ENCODE measurements at places on chromosomes 12 and 14.

DNA sequence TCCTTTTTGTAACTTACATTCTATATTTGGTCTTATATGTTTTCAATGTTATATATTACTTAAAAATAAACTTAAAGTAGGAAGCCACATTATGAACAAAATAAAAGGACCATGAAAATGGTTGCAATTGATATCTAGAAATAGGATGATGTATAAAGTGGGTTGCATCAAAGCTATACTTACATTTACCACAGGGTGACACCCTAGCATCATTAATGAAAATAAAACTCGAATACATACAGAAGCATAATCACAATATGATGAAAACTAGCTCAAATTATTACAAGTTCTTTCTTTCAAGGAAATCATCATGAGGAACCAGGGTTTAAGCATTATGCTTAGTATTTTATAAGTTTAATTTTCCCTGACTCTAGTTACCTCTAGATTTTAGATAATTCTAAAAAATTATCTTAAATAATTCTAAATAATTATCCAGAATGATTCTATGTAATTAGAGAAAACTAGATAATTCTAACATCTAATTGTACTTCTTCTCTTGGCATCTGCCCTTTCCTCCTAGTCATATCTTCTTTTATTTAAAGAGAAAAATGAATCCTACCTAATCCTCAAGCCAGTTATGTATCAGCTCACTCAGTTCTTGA, 31.2 kb downstream of the TAS2R7 start:
- peak; percentile 21 for DNase-seq

- DNase-seq = no peak
Observed at GRCh38 chr12:38501991-38502390, 185.4 kb downstream of the ALG10B start.

DNA sequence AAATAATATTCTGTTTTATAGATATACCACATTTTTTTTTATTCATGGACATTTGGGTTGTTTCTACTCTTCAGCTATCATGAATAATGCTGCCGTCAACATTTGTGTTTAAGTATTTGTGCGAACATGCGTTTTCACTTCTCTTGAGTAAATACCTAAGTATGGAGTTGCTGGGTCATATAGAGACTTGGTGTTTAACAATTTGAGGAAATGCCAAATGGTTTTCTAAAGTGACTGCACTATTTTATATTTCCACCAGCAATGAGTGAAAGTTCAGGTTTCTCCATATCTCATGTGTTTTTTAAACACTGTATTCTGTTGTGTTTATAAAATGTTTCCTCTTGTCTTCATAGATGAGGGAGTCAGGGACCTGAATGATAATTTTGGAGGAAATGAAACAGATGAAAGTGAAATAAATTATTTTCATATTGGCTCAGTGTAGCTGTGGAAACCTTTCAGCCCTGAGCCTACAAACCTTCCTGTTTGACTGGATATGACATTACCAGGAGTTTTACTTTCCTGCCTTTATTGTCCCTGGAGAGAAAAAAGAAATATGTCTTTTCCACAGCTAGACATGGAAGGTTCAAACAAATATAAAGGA, 26.3 kb downstream of the DAAM1 start:
- no peak for DNase-seq

DNA sequence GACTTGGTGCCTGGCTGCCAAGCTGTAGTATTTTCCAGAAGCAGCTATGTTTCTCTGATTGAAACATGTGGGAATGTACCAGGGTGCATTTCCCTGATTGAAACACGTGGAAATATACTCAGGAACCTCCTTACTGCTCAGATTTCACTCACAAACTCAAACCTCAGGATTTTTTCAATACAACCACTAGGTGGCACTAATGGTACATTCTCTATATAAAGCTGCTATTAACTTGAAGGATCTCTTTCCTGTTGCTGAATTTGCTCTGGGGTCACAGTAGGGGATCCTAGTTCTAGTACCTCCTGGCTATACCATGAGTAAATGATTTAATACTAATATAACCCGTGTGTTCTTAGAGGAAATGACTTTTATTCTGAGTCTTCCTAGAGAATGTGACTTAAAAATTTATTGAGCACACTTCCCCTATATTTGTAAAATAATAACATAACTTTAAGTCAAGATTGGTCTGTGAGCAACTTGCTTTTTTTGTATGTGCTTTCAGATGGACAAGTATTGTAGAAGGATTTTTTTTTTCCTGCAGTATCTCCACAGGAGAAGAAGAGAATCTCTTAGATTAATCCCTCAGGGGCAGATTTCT, 173.8 kb upstream of the MIS18BP1 start:
- DNase-seq = peak; percentile 44

GRCh38 chr12:128825835-128826234, 2.1 kb upstream of the SLC15A4 start:
- no peak for DNase-seq

- no peak for DNase-seq
Observed at GRCh38 chr12:75483431-75483830, 2.9 kb downstream of the GLIPR1 start.

DNA sequence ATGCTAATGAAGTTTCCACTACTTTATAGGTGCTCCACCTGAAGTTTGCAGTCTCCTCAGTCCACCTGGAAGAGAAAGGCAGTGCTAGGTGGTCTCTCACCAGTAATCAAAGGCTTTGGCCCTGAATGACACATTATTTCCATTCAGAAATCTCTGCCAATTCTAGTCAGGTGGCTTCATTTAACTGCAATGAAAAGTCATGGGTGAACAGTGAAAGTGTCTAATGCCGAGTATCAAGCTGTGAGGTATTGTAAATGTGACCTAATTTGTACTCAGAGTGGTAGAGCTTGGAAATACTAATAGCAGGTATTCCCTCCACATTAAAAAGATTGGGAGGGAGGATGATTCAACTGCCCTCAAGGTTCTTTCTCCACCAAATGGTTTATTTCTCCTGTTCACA, 220.9 kb upstream of the LRFN5 start:
- no peak for DNase-seq

- no peak for DNase-seq
Observed at GRCh38 chr14:101064121-101064661, 160.7 kb upstream of the RTL1 start.

GRCh38 chr12:94286583-94287244, 138.3 kb downstream of the PLXNC1 start:
- DNase-seq = no peak

- DNase-seq = no peak
Observed at GRCh38 chr12:124904306-124905098, 9.9 kb downstream of the UBC start.

DNA sequence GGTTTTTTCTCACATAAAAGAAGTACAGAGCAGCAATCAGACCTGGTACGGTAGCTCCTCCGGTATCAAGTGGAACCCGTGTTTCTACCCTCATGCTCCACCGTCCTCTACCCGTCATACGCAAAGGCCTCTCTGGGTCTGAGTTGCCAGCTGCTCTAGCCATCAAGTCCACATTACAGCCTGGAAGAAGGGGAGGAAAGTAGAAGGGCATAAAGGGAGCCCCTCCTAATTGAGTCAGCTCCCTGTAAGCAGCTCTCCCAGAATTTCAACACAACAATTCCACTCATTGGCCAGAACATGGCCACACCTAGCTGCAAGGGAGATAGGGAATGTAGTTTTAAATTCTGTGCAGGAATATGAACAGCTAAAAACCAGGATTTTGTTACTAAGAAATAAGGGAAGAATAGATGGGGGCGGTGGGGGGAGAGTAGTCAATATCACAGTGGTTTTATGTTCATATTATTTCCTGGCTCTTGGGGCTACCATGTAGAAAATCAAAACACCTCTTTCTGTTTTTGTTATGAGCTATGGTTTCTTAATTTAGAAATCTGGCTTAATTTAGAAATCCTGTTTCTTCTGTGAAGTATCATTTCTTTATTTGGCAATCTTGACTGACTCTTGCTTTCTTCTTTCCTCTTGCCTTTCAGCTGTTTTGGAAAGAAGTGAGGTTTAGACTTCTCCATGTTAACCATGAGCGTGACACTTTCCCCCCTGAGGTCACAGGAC, 103.9 kb downstream of the AKAP6 start:
- DNase-seq = no peak

DNA sequence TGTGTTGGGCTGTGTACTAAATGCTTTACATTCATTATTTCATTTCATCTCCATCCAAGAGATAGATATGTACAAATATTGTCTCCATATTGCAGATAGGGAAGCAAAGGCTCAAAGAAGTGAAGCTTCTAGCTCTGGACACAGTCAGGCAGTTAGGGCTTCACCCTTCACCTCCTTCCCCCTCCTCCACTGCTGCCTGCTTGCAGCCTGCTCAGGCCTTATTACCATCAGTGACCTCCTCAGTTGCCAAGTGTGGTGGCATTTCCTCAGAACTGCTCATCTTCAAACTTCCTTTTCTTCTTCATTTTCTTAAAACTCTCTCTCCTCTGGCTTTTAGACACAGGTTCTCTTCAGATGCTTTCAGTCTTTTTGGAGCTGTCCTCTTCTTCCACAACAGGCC, 4.7 kb upstream of the GPATCH2L start:
- no peak for DNase-seq

- no peak for DNase-seq
Observed at GRCh38 chr12:20491290-20491689, 123.0 kb downstream of the PDE3A start.

- DNase-seq = no peak
Observed at GRCh38 chr12:47346251-47347019, 266.7 kb upstream of the AMIGO2 start.

DNA sequence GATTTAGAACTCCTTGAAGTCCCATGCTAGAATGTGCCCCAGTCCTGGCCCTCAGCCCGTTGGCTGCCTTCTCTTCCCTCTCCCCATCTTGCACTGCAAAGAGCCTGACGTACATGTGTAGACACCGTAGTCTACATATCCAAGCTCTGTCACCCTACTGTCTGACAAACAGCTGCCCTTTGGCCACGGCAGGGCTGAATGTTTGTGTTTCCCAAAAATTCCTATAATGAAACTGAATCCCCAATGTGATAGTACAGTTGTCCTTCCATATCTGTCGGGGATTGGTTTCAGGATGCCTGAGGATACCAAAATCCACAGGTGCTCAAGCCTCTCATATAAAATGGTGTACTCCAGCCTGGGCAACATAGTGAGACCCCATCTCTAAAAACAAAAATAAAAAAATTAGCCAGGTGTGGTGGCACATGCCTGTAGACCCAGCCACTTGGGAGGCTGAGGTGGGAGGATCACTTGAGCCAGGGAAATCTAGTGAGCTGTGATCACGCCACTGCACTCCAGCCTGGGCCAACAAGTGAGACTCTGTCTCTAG, 12.3 kb upstream of the TFCP2 start:
- no peak for DNase-seq

DNA sequence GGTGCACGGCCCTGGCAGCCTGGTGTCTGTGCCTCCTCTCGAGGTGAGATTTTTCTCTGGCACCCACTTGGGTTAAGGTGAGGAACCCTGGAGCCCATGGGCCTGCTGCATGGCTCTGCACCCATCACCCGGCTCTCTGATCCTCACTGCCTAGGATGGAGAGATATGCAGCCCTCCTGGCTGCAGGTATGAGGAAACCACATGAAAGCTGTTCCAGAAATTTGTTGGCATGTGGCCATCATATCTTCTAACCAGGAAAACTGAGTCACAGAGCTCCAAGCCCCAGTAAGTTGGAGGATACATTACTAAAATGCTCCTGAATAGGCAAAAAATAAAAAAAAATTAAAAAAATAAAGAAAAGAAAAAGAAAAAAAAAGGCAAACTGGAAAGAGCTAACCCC, 39.3 kb upstream of the DDX11 start:
- DNase-seq = no peak

GRCh38 chr12:54364413-54364812, at the start of gene GPR84:
GPR84 (minus strand) TSS chr12:54364486; CDS start chr12:54363851, 635 bp downstream.
- DNase-seq = peak; percentile 84

GRCh38 chr12:116099652-116100432, 177.7 kb downstream of the MED13L start:
- peak; percentile 39 for DNase-seq

- DNase-seq = no peak
Observed at GRCh38 chr14:55625481-55625880, 45.5 kb downstream of the KTN1 start.

DNA sequence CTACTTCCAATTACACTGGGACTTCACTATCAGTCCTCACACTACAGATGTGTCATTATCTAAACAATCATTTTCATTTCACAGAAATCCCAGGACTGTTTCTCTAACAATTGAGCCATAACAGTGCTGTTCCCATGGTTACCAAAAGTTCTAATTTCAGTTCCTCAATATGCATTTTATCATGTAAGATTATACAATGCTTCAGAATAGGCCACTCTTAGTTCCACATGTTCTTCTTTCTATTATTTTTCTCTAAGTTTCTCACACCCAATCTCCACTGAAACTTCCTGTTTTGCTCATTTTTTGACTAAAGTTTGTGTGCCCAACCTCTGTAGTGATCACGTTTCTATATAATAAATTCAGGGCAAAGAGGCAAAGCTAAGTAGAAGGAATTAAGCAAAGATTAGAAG, 185.8 kb downstream of the DUSP6 start:
- peak; percentile 24 for DNase-seq

- DNase-seq = no peak
Observed at GRCh38 chr14:62144863-62145262, 382.6 kb downstream of the SNAPC1 start.

- no peak for DNase-seq
Observed at GRCh38 chr12:98533723-98534251, 18.4 kb downstream of the TMPO start.

- DNase-seq = peak; percentile 57
Observed at GRCh38 chr12:7113389-7113871, 4.4 kb upstream of the C1RL start.

GRCh38 chr14:105479431-105480158, 5.0 kb downstream of the CRIP2 start:
- DNase-seq = no peak

DNA sequence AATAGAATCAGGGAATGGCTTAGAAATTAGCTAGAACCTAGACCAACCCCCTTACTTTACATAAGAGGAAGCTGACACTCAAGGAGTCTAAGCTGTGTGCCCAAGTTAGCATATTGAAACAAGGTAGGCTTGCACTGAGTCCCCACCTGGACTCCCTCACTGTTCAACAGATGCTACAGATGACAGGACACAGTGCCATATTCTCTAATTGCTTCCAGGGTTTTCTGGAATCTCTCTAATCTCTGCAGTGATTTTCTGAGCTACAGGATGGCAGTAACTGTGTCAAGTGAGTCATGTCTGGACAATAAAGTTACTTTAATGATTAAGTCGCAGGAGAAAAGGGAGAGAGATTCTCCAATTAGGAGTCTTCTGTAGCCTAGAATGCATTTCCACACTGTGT, 35.8 kb downstream of the AKAP6 start:
- no peak for DNase-seq

Measured in activated CD4-positive, alpha-beta T cell treated with anti-CD3 and anti-CD28 coated beads, Interleukin-2, amount 50 U/mL, for 16 hours (primary cell).